ENCODE measurements at places on chromosomes 5 and 9.

- DNase-seq, result no peak
Observed at GRCh38 chr5:61931236-61931635, 374.8 kb upstream of the KIF2A start.

- no peak for DNase-seq
Observed at GRCh38 chr9:105396441-105396840, 51.4 kb upstream of the FSD1L start.

DNA sequence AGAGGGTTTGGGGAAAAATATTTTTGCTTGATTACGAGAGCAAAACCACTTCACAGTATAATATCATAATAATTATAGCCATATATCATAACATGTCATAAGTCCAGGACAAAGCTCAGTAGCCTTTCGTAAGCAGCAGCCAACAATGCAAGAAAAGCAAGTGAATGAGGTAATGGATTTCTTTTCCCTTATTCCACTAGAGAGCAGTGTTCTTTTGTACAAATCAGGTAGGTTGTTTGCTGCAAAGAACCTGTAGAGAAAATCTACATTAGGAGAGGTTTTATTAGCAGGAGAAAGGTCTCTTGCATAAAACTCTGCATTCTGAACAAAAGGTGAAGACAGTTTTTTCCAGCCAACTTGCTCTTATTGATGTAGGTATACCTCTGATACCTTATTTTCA lies 1033.4 kb downstream of the TLE4 start:
- peak; percentile 39 for DNase-seq

DNA sequence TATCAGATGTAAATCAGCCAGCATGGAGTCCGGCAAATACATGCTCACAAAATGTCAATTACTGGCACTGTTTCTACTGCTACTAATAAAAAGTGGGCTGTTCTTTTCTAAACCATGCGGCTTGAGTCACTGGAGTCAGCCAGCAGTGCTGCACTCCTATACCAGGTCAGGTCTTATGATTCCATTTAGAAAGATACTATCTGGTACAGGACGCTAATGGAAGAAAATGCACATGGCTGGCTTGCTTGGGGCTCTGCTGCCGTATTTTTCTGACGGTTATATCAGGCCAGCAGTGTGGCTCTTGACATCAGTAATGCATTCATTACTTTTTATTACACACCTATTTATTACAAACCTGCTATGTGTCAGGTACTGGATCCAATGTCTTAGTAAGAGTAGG lies 74.3 kb downstream of the NDFIP1 start:
- no peak for DNase-seq

DNA sequence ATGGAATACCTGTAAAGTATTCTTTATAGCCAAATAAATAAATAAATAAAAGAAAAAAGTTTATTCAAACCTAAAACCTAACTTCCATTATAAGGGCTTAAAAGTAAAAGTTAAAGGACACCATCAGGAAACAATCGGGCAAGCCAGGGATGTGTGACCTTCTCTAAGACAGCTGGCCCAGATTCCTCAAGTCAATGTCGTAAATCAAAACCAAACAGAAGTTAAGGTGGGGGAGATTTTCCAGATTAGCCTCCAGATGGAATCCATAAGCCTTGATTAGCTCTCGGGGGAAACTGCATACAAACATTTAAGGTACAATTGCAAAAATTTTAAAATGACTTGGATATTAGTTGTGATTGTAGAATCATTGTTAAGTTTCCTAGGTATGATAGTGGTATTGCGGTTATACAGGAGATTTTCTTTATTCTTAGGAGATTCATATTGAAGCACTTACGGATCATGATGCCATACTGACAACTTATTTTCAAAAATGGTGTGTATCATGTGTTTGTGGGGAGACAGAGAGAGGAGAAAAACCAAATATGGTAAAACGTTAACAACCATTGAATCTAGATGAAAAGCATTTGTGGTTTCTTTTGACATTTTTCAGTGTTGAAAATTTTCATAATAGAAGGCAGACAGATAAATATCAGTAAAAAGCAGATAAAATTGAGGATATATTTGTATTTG lies 21.5 kb upstream of the MGAT1 start:
- DNase-seq, result no peak

- DNase-seq, result no peak
Observed at GRCh38 chr5:66617226-66617861, 21.2 kb downstream of the MAST4 start.

- no peak for DNase-seq
Observed at GRCh38 chr5:96905864-96906263, 29.6 kb downstream of the ERAP2 start.

DNA sequence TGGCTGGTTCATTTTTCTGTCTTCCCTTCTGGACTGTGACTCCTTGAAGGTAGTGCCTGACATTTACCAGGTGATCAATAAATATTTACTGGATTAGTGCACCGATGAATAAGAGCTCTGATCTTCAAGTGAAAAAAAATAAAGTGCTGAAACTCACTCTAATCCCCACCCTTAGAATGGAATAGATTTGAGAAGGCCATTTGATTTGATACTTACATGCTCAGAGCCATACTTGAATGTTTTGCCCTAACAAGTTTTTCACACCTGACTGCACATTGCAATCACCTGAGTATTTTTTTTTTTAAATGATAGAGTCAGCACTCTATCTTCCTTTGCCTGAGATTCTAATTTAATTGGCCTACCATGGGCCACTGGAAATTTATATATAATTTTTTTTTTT lies 105.7 kb downstream of the LRRC70 start:
- no peak for DNase-seq

- DNase-seq, result no peak
Observed at GRCh38 chr5:1962619-1963355, 80.1 kb upstream of the IRX4 start.

GRCh38 chr9:92295827-92296258 lies 2.3 kb upstream of the IARS1 start:
- DNase-seq, result no peak

DNA sequence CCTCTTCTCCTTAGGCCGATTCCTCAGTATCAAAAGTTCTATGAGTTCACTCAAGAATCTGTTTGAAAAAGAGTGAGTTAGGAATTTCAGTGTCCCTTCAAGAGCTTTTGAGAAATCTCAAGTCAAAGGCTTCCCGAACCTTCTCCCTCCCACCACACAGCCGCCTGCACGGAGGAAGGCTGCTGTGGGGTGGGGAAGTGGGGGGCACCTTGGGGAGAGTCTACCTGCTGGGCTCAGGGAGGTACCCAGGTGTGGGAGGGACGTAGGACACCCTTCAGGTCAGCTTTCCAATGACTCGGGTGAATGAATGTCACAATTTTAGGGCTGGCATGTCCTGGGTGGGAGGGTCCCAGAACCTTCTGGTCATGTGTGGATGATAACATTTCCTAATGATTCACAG lies 17.5 kb downstream of the CXCL14 start:
- no peak for DNase-seq

DNA sequence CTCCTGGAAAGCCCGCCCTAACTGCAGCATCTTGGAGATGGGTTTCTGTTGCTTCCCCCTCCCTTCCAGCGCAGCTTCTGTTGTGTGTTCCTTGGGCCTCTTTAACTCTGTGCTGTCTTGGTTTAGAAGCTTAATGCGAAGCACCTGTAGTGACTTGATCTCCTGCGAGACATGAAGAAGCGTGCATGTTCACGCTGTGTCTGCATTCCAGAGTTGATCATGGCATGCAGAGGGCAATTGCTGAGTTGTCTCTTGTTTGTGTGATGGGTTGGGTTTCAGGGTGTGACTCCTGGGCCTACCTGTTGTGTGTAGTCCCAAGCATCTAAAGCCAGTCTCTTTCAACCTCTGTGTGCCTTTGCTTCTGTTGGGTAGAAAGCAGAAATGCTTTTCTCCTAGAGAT lies 155.6 kb downstream of the SMARCA2 start:
- DNase-seq, result no peak

GRCh38 chr5:140764177-140764973 lies 21.6 kb upstream of the PCDHA1 start:
- no peak for DNase-seq

DNA sequence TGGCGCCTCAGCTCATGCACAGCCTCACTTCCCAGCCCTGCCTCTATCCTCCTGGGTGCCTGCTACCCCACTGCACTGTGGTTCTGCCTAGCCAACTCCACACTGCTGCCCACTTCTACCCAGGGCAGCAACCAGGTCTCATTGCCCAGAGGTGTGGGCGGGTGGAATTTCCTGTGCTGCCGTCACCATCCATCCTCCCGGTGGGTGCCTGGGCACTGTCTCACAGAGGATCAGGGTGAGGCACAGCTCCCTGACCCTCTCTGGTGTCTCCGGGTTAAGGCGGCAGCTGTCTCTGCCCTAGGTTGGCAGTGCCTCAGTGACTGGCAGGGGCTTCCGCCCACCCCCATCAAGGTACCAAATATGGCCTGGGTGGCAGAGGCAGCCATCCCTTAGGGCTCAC lies 4.3 kb upstream of the MTMR12 start:
- no peak for DNase-seq

- no peak for DNase-seq
Observed at GRCh38 chr9:124205686-124206352, 51.9 kb upstream of the NEK6 start.

DNA sequence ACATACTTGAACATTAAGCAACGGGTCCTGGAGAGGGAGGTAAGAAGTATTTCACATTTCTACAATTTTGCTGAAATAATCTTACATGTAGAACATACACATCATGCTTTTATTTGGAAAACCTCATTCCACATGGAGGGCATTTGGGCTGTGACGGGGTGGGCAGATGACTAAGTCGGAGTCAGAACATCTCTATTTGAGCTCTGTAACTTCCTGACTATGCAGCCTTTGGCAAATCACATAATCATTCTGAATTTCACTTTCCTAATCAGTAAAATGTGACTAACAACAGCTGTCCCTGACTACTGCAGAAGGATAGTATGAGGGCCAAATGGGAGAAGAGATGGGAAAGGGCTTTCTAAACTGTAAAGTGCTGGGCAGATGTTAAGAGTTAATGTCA lies 17.1 kb upstream of the IL6ST start:
- DNase-seq, result no peak

DNA sequence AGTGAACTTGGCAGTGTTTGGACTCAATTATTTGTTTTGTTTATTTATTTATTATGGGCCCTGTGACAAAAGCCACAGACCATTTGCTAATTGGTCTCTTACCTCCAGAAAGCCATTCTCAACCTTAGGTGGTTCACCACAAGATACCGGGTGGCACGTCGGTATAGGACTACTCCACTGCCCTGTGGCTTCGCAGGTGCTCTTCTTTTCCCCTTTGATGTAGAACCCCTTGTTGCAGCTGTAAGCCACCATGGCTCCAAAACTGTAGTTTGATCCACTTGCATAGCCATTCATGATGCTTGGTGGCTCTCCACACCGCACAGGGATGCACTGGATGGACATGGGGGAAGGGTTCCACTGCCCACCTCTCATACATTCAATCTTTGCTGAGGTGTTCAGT lies 73.3 kb upstream of the TXNDC8 start:
- DNase-seq, result no peak

- no peak for DNase-seq
Observed at GRCh38 chr9:130785940-130786508, 49.0 kb upstream of the ABL1 start.

DNA sequence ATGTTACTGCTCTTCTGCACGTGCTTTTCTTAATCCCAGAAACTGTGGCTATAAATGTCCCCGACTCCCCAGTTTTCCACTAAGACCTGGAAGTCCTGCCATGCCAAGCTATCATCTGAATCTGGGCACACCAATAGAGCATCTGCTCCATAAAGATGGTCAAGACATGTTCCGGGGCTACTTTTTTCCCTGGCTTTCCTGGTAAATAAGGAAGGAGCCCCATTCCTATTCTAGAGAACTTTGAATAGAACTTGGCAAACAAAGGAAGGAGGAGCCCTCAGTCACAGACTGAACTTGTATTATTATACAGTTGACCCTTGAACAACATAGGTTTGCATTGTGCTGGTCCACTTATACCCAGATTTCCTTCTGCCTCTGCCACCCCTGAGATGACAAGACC lies 182.9 kb downstream of the CCDC192 start:
- DNase-seq, result no peak

GRCh38 chr9:105118636-105119035 lies 125.8 kb upstream of the SLC44A1 start:
- DNase-seq, result no peak

GRCh38 chr9:121156263-121156731 lies 45.4 kb downstream of the RAB14 start:
- DNase-seq, result no peak

DNA sequence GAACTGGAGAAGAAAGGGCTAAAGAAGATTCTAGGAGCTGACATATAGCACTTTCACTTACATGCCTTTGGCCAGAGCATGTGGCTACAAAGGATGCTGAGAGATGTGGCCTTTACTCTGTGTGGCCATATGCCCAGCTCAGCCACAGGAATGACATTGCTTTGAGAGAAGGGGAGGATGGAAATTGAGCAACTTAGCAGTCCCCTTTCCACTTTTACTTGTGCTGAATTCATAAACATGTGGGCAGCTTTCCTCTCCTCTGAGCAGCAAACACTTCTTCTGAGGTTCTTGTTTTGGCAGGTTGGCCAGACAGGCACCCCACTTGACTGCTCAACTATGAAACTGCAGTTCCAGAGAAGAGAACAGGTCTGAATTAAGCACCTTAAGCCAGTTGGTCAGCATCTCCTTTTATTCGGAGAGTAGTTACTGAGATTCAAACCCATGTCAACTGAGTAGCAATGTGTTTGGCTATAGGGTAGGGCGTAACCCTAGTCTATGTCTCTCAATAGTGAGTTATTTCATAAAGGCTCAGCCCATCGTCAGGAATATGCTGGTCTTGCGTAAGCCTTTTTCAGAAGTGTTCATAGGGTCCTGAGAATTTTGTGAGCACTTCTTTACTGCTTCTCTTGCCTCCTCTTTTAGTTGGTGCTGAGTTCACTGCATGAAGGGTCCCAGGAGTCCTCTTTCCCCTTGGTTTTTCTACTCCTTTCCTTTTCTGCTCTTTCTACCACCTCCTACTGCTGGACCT lies 134.5 kb downstream of the PALM2AKAP2 start:
- DNase-seq, result no peak

DNA sequence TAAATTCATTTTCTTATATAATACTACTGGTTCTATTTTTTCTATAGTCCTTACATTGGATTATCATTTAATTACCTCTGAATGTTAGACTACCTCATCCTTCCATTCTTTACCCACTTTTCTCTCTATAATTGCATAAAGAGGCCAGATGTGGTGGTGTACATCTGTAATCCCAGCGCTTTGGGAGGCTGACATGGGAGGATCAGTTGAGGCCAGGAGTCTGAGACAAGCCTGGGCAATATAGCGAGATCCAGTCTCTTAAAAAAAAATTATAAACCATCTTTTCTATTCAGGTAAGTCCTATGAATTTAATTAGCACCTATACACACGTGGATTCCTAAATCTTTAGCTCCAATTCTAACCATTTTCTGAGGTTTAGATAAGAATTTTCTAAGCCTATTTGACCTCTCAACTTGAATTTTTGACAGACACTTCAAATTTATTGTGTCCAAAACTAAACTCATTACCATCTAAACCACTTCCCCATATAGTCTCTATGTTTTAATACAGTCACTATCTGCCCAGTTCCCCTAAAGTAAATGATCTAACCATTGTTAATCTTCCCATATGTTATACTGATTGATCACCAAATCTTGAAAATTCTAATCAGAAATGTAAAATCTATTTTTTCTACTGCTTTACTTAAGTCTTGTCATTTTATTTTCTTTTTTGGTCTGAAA lies 33.0 kb upstream of the CHD1 start:
- DNase-seq, result no peak

Measured in muscle of arm (tissue), 14 donors.